ENCODE measurements at places on chromosomes 12 and 14.

- no peak for DNase-seq
These were observed 38.7 kb downstream of the STK38L start for GRCh38 chr12:27282754-27283153.

- no peak for DNase-seq
These were observed 56.5 kb upstream of the JDP2 start for GRCh38 chr14:75371297-75371696.

DNA sequence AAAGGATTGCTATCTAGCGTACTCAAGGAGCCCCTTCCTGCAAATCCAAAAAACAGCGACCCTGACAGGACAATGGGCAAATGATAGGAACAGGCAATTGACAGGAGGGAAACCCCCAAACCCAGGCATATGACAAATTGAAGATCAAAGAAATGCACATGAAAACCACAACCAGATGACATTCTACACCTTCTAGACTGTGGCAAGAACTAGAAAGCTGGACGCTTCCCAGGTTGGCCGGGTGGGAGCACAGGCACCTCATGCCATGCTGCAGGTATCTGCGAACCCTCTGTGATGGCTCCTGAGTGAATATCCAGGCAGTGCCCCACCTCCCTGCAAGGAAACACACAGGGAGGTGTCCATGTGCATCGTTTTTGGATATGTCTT, 37.1 kb downstream of the CMKLR1 start:
- no peak for DNase-seq

- DNase-seq, result no peak
These were observed 229.9 kb upstream of the HMGA2 start for GRCh38 chr12:65594409-65594808.

GRCh38 chr12:118582863-118583262, 206.5 kb downstream of the SUDS3 start:
- no peak for DNase-seq

DNA sequence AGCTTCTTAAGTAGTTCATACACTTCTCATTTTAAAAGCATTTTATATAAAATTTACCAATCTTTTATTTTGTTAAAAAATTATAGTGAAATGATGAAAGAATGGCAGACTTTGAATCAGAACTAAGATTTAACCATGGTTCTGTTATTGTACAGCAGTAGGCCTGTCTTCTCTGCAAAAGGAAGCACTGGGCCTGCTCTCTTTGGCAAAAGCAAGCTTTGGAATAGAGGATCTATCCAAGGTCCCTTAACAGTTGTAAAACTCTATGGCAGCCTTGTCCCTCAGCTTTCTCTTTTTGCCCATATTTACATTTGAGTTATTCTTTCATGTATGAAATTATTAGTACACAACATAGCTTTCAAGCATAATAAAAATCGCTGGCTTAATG, 82.8 kb downstream of the PLEKHG7 start:
- no peak for DNase-seq

- DNase-seq, result peak; percentile 53
These were observed at the start of gene RASSF3 for GRCh38 chr12:64610079-64610659. Gene RASSF3, plus strand, starts transcription at chr12:64610495. Its CDS starts 138 bp downstream, at chr12:64610633.

GRCh38 chr12:100317371-100317770, 39.5 kb upstream of the SLC17A8 start:
- DNase-seq, result no peak

- no peak for DNase-seq
These were observed 116.1 kb downstream of the C12orf42 start for GRCh38 chr12:103379670-103380069.

DNA sequence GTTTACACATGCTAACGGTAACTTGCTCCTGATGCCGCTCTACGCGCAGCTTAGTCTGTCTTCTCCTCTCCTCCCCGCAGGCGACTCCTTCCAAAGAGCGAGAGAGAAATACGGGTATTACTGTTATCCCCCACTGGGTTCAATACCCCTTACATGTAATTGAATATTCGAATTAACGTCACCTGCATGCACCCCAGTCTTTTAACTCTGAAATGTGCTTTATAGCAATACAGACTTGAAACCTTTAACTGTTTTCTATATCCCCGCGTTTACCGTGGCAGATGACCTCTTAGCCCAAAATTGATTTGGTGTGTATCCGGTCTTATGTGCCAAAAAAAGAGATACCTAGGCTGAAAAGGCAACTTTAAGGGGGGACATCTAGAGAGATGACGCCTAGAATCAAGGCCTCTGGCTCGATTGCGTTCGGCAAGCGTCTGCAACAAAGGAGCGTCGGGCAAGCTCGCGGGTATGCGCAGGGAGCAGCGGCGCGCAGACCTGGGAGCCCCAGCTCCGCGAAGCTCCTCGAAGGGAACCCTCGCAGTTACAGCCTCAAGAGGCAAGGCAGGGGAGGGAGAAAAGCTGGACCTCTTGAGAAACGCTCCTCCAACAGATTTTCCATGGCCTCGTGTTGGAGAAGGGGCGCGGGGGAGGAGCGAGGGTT, 6.8 kb upstream of the FOXG1 start:
- no peak for DNase-seq

- DNase-seq, result no peak
These were observed 95.5 kb upstream of the FAR2 start for GRCh38 chr12:29053567-29053966.

- no peak for DNase-seq
These were observed 315.7 kb downstream of the SLC16A7 start for GRCh38 chr12:59911516-59911915.

GRCh38 chr14:34733245-34733644, 18.9 kb upstream of the CFL2 start:
- DNase-seq, result no peak

- no peak for DNase-seq
These were observed 67.1 kb upstream of the CPM start for GRCh38 chr12:69000074-69000473.
